ENCODE measurements at places on chromosomes 12 and 14.

DNA sequence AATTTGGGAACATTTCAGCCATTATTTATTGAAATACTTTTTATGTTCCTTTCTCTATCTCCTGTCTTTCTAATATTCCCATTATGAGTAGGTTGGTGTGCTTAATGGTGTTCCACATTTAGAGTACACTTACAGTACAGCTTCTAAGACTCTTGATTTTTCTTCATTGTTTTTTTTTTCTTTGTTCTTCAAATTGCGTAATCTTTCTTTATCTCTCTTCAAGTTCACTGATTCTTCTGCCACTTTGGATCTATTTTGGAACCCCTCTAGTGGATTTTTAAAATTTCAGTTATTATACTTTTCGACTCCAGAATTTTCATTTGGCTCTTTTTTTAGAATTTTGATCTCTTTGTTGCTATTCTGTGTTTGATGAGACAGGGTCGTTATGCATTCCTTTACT lies 157.7 kb downstream of the ADGRD1 start:
- DNase-seq = no peak

DNA sequence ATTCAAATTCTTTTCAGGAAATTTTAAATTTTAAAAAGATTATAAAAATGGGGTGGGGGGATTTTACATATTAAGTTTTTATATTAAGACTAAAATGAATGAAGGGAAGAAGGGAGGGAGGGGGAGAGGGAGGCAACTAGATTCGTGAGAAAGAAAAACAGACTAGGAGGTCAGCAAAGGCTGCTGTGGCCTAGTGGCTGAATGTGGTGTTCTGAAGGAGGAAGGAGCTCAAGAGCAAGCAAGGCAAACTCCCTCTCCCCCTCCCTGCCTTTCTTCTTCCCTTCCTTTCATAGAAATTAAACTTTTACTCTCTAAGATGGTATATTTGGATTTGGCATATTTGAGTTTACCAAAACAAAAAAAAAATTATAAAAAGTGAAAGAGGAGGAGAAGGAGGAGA lies 18.1 kb downstream of the DYRK2 start:
- no peak for DNase-seq

- DNase-seq = no peak
These were observed 21.3 kb downstream of the SCAF11 start for GRCh38 chr12:45969084-45969483.

- DNase-seq = no peak
These were observed 59.9 kb downstream of the SETD3 start for GRCh38 chr14:99420711-99421110.

- no peak for DNase-seq
These were observed 252.6 kb upstream of the PRKD1 start for GRCh38 chr14:30180219-30180618.

DNA sequence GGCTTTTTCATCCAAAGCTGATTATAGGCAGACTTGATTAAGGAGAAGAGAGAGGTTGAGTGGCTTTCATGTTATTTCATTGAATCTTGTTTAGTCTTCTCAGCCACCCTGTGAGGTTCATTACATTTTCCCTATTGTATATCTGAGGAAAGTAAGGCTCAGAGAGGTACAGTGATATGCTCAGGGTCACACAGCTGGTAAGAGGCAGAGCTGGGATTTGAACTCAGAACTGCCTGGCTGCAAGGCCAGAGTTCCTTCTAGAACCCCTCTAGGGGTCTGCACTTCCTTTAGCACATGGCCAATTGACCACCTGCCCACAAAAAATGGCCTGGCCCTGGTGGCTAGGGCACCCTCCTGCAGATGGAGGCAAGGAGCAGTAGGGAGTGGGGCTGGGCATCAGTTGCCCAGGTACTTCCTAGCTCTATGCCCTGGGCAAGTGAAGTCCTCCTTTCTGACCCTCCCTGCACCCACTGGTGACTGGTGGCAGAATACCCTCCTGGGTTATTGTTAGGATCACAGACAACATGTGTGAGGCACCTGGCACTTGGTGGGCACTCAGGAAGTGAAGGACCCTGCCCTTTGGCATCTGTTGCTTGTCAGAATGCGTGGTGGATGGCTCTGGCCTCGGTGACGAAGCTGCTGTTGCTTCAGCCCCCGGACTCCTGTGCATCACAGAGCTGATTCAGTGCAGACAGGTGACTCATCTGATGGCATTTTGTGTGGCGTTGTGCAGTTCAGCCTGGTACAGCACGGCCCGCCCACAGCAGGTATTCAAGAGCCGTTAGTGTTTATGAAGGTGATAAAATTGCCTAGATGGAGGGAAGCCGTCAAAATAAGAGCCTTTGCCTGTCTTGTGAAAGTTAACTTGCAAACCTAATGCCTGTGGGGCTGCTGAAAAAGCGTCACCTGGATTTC lies 115.8 kb downstream of the SLC25A47 start:
- no peak for DNase-seq

DNA sequence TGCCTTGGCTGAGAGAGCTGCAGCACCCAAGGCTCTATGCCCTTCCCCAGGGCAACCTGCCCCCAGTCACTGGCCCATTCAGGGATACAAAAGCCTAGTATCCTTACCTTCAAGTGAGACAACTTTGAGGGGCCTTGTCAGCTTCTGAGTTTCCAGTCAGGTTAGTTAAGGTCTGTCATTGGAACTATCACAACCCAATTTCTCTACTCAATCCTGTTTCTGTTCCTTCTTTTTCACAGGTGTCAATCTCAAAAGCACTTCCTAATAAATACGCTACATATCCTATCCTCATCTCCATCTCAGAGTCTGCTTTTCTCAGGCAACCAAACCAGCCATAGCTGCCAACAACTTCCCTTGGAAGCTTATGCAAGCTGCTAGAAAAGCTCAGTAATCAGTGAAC lies 4.9 kb upstream of the PTGDR start:
- no peak for DNase-seq

- no peak for DNase-seq
These were observed 105.1 kb downstream of the MNAT1 start for GRCh38 chr14:60839657-60840056.

- DNase-seq = no peak
These were observed 36.1 kb upstream of the PRB2 start for GRCh38 chr12:11431486-11431885.

- no peak for DNase-seq
These were observed 5.7 kb downstream of the LHX5 start for GRCh38 chr12:113465808-113466453.

DNA sequence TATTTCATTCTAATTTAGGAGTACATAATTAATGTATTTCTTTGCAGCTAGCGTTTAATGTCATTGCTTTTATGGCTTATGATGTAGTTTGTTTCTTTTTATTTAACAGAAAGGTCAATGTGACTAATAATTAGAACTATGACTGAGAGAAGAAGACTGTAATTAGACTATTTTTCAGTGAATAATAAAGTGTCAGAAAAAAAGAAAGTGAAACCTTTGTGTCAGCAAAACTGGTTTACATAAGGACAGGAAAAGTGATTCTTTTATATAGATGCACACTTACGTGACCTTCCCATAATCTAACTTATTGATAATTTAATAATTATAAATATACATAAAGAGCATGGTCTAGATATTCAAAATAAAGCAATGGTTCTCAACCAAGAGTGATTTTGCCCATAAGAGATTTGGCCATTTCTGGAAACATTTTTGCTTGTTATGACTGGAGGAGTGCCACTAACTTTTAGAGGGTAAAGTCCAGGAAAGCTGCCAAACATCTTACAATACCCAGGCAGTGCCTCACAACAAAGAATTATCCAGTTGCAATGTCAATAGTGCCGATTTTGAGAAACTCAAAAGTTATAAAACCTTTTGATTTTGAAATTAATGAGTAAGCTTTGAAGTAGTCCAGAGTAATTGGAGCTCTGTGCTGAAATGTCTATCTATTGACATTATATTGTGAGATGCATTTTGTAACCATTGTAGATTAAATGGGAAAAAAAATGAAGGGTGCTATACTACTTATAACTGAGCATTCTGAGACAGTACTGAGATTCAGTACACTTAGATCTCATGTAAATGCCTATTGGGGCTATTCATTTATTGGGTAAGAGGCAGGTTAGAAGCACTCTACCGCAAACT lies 227.1 kb downstream of the C12orf50 start:
- DNase-seq = no peak

GRCh38 chr12:63802012-63802608 lies 22.4 kb downstream of the RXYLT1 start:
- peak; percentile 44 for DNase-seq

DNA sequence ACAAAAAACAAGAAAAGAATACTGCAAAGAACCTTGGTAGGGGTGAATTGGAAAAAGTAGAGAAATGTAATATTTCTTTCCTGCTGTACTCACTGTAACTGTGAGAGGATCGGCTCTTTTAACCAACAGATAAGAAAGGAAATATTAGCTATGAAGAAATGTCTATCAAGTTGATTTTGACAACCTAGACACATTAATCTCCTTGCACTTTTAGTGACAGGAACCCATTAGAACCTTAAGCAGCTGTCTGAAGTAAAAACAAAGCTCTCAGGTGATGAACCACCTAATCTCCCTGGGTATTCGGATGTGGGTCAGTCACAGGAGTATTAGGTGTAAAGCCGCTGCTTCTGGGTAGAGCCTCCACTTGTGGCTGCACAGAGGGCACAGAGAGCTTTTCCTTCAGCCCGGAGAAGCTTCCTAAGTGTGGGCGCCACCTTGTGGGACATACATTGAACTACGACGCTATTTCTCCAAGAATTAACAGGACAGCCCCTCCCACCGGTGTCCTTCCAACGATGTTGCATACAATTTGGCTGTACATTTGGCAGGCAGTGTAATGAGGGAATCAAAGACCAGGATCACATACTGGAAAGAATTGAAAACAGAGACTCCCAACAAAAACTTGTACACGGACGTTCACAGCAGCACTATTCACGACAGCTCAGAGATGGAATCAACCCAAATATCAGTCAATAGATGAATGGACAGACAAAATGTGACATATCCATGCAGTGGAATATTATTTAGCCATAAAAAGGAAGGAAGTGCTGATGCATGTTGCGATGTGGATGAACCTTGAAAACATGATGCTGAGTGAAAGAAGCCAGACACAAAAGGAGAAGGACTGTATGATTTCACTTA lies 28.9 kb upstream of the MAPKAPK5 start:
- peak; percentile 62 for DNase-seq

DNA sequence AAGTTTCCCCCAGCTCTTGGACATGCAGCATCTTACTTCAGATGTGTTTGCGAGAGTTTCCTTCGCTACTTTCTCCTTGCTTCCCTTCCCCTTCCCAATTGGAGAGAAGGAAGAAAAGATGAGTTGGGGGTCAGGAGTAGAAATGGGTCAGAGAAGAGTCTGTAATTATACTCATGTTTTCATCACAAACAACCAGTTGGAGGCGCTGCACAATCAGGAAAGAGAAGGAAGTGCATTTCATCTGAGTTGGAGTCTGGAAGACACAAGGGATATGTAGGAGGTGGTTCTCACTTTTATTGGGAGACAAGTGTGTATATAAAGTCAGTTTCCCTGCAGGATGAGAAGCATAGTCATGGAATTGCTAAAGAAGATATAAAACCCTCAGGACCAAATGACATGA lies 31.3 kb upstream of the VSX2 start:
- DNase-seq = no peak

DNA sequence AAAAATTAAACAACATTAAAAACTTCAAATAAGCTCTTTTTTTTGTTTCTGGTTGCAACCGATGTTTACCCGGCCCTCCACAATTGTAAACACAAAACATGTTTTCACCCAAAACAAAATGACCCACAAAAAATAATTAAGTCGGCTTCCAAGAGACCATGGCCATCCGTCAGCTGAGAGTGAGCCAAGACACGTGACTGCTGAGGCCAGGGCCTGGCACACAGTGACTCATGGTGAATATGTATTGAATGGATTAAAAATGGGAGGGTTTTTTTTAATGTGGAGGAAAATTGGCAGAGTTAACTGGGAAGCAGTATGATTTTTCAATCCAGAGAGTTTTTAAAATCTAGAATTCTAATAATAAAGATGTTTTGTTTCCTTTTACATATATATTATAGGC lies 13.8 kb upstream of the CPNE8 start:
- no peak for DNase-seq

GRCh38 chr12:108668063-108668462 lies 34.4 kb upstream of the SELPLG start:
- no peak for DNase-seq

- no peak for DNase-seq
These were observed 14.4 kb upstream of the SDR39U1 start for GRCh38 chr14:24456980-24457379.

- no peak for DNase-seq
These were observed 22.2 kb upstream of the EDDM3A start for GRCh38 chr14:20723488-20723887.
